Activated gamma-delta T cell treated with Interleukin-2 at 50 U/mL for 16 hours (primary cell): ENCODE measurements at places on chromosomes 16 and 17.
A peak's percentile ranks its signal among the peaks of the same experiment; 100 is the strongest.

DNA sequence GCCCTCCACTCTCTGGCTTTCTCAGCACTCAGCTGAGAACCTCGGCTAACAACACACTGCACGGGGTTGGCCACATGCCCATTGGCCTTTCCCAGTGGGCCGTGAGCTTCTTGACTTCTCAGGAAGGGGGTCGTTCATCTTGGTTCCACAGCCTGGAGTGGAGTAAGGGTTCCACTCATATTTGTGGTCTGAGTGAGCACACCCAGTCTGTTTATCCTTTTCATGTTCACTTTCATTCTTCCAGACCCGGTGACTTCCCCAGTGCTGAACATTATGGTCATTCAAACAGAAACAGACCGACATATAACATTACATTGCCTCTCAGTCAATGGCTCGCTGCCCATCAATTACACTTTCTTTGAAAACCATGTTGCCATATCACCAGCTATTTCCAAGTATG lies 8.2 kb downstream of the MILR1 start:
- no peak for DNase-seq

- peak; percentile 37 for DNase-seq
Observed at GRCh38 chr17:79837888-79838521, 1.2 kb downstream of the CBX4 start.

DNA sequence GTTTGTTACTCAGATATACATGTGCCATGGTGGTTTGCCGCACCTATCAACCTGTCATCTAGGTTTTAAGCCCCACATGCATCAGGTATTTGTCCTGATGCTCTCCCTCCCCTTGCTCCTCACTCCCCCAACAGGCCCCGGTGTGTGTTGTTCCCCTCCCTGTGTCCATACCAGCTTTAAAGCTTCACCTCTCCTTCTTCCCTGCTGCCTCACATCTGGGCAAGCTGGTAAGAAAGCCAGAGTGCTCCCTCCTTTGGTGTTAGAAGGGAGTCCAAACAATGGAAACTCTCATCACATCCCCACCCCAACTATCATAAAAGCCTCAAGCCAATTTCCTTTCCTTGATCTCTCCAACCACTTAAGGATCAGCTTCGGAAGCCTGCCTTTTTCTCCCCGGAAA lies 1115.6 kb upstream of the GOT2 start:
- DNase-seq, result no peak

DNA sequence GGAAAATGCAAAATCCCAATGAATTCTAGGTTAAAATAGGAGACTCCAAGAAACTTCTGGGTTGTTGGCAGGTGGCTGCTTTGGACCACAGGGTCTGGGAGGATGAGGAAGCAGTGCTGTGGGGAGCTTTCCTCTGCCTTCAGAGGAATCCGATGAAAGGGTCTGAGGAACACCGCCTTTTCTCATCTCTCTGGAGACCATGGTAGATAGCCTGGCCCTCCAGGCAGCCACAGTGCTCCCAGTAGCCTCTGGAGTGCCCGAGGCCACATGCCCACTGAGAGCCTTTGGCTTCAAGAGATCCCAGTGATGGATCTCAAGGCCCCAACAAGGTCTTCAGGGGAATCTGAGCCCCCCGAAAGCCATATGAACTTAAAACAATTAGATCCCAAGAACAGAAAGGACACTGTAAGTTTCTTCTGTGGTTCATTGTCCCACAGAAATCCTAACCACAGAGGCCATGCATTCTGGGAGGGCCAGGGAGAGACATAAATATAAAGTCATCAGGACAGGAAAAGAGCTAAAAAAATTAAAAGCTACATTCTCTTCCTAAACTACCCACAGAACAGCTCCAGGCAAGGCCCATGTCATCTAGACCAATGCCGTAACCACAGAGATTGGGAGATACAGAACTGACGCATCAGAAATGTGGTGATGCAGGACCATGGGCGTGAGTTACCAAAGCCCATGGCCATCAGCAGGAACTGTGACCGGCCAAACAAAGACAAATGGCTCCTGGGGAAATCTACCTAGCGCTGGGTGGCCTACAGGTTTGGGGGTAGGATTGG lies 24.3 kb downstream of the TK2 start:
- no peak for DNase-seq

DNA sequence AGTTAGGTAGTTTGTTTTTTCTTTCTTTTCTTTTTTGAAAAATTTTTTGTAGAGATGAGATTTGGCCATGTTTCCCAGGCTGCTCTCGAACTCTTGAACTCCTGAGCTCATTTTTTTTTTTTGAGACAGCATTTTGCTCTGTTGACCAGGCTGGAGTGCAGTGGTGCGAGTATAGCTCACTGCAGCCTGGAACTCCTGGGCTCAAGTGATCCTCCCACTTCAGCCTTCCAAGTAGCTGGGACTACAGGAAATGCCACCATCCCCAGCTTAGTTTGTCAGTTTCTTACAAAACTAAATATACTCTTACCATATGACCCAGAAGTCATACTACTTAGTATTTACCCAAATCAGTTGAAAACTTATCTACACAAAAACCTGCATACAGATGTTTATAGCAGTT lies 14.4 kb upstream of the FBXO47 start:
- DNase-seq, result no peak

DNA sequence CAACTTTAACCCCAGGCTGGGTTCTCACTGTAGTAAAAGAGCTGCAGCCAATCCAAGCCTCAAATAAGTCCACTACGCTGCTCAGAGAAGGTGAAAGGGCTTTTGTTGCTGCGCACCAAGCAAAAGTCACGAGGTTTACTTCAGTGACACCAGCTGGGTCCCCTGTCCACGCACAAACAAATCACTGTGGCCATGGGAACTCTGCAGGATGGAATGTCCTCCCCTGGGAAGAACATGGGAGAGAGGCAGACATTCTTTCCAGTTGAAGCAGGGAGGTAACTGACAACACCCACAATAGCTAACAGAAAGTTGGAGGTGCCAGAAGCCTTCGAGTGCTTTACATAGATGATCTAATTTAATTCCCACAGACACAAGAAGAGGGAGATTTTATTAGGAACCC lies 181.9 kb downstream of the PMP22 start:
- no peak for DNase-seq

DNA sequence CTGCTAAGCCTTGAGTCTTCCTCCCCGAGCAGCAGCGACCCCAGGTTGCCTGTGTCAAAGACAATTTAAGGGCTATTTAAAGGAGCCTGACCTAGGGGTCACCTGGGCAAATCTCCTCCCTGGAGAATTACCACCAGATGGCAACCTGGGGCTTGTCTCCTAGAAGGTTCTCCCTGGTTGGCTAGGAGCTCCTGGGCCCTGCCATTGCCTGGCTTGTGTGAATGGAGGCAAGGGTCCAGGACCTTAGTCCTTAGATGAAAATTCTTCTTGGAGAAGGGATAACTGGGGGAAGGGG lies 51.3 kb upstream of the TAC4 start:
- no peak for DNase-seq
